Hypothalamus (tissue), 51 donors: ENCODE measurements at places on chromosomes 7 and 10.

DNA sequence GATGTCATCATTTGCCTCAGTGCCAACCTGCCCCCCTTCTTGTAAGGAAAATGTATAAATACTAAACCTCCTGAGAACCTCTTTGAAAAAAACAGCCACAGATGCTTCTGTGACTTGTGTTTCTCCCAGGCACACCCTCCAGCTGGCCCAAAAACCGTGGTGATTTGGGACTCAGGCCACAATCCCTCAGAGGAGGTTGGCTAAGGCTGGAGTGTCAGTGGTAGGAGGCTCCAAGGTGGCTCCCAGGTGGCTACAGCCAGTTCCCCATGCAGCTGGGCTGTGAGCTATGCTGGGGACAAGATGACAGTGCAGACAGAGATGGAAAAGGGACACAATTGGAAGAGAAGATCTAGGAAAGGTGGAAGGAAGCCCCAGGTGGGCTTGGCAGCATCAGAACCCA, 104.7 kb downstream of the CPXM2 start:
- no peak for DNase-seq

DNA sequence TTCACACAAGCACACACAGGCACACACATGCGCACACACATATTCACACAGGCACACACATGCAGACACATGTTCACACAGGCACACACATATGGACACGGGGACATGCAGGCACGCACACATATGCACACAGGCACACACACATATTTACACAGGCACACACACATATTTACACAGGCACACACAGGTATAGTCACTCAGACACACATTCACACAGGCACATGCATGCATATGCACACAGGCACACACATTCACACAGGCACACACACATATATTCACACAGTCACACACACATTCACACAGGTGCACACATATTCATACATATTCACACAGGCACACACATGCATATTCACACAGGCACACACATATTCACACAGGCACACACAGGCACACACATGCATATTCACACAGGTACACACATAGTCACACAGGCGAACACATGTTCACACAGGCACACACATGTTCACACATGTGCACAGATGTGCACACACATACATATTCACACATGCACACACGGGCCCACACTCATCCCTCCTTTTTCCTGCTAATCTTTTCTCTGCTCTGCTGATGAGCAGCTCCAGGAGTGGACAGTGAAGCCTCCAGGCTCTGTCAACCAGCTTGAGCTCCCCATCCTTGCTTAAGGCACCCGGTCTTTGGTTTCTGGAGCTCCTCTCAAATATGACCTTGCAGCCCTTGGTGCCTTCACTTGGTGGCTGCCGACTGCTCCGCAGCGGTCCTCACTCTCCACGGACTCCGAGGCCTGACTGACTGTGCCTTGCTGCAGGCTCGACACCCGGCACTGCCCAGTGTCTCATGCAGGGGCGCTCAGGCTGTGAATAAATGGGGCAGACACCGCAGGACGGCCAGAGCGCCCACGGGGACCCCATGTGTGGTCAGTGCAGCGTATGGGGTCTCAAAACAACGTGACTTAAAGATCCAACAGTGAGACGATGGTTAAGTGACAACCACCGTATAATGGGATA, 581.2 kb upstream of the MGMT start:
- DNase-seq: no peak

DNA sequence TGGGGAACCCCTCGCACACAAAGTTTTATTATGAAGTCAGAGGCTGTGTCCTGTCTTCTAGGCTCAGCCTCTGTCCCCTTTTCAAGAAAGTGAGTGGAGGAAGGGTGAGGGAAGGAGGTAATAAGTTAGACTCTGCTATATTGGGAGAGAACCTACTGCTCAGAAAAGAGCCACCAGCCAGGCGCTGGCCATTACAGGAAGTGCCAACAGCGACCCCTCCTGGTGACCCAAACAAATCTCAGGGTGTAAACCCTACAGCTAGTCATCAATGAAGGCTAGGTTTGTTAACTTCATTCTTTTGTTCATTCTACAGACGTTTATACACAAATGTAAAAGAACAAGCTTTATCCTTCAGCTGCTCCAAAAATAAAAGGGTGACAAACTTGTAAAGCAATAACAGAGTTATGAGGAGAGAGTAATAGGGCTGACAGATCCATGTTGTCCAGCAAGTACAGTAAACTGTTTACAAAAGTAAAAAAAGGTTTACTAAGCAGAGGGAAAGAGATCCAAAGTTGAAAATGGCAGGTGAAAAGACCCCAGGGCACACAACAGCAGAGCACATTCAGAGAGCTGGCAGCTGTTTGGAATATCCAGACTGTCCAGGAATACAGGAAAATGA, 82.7 kb downstream of the FAM204A start:
- peak; percentile 29 for DNase-seq

GRCh38 chr7:121077165-121077630, 88.7 kb downstream of the CPED1 start:
- DNase-seq: no peak

GRCh38 chr7:26151650-26151952, 397 bp upstream of the NFE2L3 start:
- DNase-seq: no peak

GRCh38 chr7:29243910-29244655, 49.5 kb downstream of the CHN2 start:
- DNase-seq: no peak

DNA sequence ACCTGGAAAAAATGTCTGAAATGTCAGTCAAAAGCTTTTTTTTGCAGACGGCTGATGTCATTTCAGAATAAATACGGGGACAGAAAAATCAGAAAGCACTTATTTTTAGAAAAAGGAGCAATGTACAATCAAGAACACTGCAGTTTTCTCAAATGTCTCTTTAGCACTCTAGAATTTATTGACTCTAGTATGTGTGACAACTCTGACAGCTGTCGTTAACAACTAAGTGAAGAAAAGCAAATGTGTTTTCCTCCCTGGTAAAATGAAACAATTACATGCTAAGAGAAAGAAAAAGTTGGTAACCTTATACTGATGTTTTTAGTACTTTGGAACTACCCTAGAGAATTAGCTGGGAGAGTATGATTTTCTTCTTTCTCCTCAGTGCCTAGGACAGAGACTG, 497.4 kb downstream of the GRM8 start:
- DNase-seq: no peak

GRCh38 chr10:127997937-127998336, 91.0 kb downstream of the PTPRE start:
- no peak for DNase-seq

GRCh38 chr7:115494529-115495147, 535.9 kb downstream of the TFEC start:
- no peak for DNase-seq

GRCh38 chr10:7487528-7487927, 76.7 kb upstream of the SFMBT2 start:
- DNase-seq: no peak
